ENCODE measurements at places on chromosomes 5 and 9.

- no peak for DNase-seq
Measured at GRCh38 chr9:122130837-122131236, 28.7 kb downstream of the NDUFA8 start.

- no peak for DNase-seq
Measured at GRCh38 chr9:113737517-113738271, 138.4 kb upstream of the ZNF618 start.

DNA sequence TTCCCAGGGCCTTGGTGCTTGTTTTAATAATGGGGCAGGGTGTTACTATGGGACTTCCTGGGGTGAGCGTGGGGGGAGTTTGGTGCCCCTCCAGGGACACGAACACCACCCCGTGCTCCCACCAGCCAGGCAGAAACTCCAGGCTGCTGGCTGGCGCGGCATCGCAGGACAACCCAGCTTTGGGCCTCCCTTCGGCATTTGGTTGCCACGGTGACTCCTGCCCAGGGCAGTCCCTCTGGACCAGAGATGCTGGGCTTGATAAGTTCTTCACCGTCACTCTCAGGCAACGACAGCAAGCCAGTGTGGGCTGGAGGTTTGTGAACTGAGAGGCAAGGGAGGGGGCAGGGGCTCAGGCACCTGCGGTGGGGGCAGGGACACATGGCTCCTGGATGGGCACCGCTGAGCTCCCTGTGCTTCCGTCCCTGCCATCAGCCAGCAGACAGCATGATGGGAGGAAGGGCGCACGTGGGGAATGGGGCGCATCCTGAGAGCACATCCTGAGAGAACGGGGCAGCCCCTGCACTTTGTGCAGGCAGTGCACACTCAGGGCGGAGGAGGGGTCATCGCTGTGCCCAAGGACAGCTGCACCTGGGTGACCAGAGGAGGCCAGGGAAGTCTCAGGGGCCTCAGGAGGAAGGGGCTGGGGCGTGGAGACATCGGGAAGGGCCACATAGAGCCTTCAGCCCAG lies 116.4 kb downstream of the RXRA start:
- no peak for DNase-seq

DNA sequence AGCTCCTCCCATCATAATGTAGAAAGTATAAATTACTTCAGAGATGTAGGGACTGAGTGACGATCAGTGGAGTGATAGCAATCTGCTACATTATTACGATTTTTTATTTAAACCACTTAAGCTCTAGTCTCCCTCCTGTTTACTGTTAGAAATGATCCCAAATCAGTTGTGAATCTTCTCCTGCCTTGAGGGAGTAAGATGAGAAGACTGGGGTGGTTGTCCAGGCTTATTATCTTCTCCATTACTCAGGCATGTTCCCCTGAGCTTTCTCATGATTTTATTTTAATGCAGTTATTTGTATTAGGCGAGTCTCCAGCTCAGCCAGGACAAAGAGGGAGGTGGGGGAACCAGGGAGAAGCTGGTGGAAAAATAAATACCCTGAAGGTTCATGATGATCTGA lies 48.2 kb upstream of the CTNNA1 start:
- no peak for DNase-seq

GRCh38 chr9:95102572-95102971 lies 214.9 kb downstream of the FANCC start:
- no peak for DNase-seq

DNA sequence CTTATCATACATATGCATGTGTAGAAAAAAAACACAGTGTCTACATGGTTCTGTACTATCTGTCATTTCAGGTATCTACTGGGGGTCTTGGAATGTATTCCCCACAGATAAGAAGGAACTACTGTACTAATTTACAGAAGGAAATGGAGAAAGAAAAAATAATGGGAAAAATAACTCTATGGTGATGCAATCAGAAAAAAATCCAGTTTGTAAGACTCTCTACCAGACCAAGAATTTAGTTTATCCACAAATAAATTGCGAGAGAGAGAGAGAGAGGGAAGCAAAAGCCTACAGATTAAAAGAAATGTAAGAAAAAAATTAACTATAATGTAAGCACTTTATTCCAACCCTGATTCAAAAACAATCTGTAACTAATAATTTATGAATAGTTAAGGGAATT lies 708.6 kb upstream of the ZNF608 start:
- no peak for DNase-seq

DNA sequence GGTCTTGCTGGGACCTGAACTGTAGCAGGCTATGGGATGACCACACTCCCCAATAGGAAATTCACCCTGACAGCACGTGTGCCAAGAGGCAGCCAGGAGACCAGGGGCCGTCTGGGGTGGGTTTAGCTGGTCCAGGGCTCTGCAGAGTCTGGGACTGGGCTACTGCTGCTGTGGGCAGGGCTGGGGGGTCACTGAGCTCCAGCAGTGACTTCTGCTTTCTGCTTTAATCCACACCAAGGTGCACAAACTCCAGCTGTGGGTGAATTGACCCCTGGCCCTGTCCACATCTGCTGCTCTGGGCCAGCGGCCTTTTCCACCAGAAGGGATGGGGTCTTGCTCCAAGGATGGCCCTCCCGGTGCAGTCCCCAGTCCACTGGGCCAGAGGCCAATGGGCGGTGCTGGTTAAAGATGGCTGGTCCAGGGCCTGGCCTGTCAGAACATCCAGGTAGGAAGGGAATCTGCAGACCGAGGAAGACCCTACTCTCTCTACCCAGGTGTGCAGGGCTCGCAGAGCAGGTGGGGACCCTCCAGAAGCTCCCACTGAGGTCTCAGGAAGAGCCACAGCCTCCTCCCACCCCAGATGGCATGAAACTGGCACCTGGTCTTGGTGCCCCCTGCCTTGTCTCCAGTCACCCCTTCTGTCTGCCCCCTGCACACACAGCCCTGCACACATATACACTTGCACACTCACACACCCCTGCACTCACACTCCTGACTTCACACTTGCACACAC lies 28.0 kb downstream of the GLT6D1 start:
- DNase-seq = no peak

GRCh38 chr9:33151007-33151557 lies 16.1 kb downstream of the B4GALT1 start:
- DNase-seq = no peak

GRCh38 chr5:168663276-168664004 lies 84.3 kb upstream of the PANK3 start:
- no peak for DNase-seq

- DNase-seq = no peak
Measured at GRCh38 chr5:143116814-143117213, 286.7 kb downstream of the NR3C1 start.

DNA sequence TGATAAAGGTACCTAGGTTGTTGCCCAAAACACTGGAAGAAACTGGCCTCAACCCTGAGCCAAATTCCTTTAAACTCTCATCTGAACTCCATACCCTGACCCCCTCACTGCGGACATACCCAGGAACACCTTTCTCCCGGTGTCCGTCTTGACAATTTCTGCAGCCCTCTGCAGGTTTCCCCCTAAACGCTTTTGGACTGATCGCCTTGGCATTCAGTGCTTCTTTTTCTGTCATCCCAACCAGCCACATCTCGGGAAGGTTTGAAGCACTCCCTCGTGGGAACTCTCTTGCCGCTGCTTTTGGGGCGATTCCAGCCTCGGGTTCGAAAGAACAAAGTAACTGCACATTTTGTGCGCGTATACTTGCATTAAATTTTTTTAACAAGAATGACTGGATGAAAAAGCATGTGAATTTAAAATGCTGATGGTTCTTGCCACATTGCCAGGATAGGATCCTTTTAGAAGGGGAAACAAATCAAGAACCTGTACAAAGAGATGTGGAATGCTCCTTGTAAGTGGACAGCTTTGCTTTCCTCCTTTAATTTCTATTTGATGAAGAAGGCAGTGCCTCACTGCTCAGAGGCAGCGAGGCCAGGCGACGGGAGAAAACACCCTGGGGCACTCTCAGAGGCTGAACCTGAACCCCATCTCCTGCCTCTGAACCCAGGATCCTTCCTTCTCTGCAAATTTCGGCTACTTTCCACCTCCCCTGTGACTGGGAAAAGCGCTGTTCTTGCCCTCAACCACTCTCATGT lies 615 bp downstream of the PSMD5 start:
- no peak for DNase-seq

DNA sequence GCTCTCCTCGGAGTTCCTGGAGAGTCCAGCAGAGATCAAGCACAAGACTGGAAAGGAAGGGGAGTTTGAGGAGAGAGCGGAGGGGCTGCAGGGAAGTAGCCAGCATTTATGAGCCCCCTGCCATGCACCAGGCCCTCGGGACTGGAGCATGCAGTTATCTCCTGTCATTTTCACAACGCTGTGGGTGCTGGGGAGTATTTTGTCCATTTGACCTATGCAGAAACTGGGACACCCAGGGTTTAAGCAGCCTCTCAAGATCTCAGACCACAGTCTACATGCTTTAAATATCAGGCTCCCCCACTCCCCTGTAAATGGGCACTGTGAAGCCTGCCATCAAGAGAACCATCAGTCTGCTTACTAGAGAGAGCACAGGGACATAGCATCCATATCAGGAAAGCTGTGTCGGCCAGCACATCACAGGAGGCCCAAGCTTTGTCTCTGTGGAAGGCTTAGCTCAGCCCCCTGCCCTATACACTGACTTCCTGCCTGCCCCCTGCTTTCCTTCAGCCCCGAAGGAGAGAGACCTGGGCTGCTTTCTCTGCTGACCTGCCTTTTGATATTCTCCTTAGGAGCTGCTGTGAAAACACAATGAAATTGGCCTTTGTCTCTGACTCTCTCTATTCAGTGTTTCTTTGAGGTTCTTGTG lies 7.3 kb downstream of the FOXI1 start:
- DNase-seq = no peak

DNA sequence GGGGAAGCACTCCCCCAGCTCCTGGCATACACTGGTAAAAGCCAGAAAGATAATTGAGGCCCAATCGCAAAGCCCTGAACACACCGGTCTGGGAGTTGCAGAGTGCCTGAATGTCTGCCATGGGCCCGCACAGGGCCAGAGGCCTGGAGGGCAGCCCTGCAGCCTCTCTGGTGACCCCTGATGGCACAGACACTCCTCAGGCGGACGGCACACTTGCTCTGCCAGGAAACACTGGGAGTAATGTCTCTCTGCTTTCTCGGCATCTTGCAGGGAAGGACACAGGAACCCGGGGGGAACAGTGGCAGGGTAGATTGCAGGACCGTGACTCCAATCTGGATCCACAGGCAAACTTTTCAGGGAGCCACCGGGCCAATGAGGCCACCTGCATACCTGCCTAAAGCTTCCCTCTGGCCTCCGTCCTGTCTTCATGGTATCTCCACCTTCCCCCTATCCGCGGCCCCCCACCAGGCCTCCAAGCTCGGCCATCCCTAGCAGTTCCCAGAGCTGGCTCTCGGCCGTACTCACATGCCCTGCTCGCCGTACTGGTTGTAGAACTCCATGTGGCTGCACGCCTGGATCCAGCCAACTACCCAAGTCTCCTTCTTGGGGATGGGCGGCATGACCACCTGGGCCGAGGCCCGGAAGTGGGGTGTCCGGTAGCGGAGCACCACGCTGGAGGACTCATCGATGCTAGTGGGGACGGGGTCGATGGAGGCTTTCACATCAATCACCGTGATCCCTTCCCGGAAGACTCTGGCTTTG lies 797 bp downstream of the FAM78A start:
- no peak for DNase-seq

DNA sequence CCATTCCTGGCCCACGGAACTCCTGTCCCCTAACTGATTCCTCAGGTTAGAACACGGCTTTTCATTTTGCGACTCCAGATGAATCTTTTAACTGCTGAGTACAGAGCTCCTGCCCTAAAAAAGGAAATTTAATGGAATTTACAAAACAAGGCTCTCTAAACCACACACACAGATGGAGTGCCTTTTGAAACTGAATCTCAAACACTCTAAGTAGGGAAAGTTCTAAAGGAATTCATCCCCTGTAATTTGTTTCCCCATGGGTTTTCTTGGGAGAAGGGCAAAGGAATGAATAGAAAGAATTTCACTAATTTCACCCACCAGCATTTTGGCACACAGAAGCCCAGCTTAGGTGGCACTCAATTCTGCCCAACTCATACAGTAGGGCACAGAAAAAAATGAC lies 106.5 kb downstream of the THBS4 start:
- DNase-seq = no peak

DNA sequence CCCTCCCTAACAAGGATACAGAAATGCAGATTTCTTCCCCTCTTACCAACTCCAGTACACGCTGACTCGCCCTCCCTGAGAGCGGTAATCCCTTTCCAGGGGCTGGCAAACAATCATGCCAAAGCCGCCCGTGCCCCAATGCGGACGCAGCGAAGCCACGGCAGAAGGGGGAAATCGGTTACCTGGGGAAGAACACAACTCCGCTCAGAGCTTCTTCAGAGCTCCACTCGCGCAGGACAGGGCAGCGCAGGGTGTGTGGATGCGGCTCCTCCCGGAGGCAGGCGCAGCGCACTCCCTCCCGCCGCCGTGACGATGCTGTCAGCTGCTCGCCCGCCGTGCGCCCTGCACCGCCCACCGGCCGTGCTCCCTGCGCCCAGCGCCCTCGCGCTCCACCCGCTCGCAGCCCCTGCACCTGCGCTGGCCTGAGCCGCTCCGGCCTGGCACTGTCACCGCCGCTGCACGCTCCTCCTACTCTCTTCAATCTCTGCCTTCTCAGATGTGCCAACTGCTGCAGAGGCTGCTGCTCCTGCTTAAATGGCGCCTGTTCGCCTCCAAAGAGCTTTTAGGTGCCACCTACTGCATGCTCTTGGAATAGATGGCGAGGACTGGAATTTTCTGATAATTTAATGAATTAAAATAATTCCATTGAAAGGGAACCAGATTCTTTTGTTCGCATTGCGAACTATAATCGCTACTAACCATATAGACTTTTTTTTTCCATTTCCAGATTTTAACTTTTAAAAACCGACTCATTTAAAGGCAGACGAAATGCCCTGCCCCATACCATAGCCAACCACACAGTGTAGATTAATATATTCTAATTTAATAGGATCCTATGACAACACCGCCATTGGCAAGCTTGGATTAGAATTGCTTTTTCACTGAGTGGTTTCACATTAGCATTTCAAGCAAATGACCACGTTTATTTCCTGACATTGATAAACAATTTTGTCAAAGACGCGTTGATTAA lies at the start of gene DIRAS2:
Gene DIRAS2, minus strand, starts transcription at position 255 of the 970 bp plus-strand sequence. CDS start 28,997 bp downstream, outside the sequence.
- DNase-seq = no peak

- no peak for DNase-seq
Measured at GRCh38 chr5:76425928-76426804, 23.1 kb downstream of the IQGAP2 start.

DNA sequence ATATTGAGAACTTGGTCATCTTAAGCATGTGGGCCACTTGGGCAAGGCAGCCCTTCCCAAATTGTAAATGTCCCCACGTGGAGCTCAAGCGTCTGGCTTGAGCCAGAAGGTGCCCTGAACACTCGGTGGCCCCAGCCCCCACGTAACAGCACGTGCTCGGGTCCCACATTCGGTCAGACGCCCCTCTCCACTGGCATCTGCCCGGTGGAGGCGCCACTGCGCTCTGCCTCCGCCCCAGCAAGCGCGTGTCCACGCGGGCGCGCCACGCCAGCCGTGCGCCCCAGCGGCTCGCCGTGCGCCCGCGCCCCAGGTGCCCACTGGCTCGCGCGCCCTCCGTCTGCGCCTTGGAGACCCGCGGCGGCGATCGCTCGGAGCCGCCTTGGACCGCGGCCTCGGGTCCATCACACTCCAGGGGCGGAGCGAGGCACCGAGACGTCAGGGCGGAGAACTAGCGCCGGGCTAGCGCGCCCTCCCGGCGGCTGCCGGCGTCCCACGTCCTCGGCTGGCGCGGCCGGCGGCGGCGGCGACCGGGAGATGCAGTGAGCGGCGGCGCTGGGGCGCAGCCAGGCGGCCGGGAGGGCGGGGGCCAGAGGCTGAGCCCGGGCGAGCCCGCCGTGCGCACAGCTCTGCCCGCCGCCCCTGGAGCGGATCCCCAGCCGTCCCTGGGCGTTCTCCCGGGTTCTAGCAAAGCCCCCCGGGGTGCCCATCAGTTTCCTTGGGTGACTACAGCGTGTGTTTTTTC lies at the start of gene PALM2AKAP2:
Gene PALM2AKAP2, plus strand, starts transcription at position 488 of the 742 bp plus-strand sequence. CDS start 291 bp downstream, outside the sequence.
- DNase-seq = no peak
